ENCODE measurements at places on chromosomes 4 and X.

- no peak for DNase-seq
These were observed 28.8 kb downstream of the KDR start for GRCh38 chr4:55096619-55097018.

GRCh38 chr4:71609167-71609566 is 174.7 kb downstream of the GC start:
- no peak for DNase-seq

- DNase-seq = no peak
These were observed 75.6 kb downstream of the AFAP1 start for GRCh38 chr4:7863911-7864681.

DNA sequence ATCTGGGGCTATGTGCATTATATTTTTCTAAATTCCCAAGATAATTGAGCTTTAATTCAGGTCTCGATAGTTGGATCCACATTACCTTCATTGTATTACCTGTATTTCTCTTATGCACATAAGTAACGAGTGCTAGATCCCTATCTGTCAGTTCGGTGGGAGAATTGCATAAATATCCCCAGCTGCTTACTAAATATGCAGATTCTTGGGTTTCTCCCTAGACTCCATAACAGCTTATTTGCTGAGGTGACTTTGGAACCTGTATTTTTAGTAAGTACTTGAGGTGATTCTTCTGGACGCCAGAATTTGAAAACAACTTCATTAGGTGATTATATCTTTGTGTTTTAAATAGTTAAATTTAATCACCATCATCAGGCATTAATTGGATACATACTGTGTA is 15.0 kb downstream of the UGT8 start:
- DNase-seq = no peak

DNA sequence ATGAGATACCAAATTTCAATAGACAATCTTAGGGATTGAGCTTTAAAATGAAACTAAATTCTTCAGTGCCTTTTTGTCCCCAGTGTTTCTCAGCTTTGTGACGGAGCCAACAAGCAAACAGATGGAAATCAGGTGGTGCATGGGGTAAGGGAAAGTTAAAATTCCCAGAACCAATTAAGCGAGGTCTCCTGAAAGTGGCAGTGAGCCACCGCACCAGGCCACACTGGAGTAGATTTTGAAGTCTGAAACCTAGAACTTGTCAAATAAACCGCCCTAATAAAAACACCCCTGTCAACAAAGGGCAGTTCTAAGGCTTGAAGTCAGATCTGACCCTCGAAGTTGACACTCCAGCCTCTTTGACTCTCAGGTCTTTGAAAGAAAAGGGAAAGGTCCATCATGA is 40.6 kb upstream of the DYNLT3 start:
- DNase-seq = no peak

DNA sequence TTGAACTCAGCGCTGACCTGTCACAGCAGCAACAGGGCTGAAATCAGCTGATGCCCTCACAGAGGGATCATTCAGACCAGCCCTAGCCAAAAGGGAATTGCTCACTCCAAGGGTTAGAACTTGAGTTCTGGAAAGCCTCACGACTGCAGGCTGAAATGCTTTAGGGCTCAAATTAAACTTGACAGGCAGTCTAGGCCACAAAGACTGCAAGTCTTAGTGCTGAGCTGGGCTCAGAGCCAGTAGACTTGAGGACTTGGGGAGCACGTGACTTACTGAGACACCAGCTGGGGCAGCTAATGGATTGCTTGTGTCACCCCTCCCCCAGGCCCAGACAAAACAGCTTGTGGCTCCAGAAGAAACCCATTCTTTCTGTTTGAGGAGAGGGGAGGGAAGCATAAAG is 119.0 kb upstream of the SLC6A14 start:
- no peak for DNase-seq

DNA sequence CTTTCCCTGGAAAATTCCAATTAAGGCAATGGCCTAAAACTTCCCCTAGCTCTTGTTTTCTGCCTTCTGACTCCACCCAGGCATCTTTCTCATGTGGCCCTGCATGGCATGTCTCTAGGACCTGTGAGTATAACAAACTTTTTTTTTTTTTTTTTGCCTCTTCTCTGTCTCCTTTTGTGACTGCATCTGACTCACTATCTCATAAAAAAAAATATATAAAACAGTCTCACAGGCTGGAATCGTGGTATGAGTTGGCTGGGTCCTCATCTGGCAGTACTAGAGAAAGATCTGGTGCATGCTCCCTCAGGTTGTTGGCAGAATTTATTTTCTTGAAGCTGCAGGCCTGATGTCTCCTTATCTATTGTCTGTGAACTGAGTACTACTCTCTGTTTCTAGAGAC is 313.9 kb downstream of the TECRL start:
- DNase-seq = no peak

- no peak for DNase-seq
These were observed 85.8 kb upstream of the PRPS1 start for GRCh38 chrX:107542500-107542899.

- no peak for DNase-seq
These were observed 507 bp downstream of the MFAP3L start for GRCh38 chr4:170025523-170026252.

DNA sequence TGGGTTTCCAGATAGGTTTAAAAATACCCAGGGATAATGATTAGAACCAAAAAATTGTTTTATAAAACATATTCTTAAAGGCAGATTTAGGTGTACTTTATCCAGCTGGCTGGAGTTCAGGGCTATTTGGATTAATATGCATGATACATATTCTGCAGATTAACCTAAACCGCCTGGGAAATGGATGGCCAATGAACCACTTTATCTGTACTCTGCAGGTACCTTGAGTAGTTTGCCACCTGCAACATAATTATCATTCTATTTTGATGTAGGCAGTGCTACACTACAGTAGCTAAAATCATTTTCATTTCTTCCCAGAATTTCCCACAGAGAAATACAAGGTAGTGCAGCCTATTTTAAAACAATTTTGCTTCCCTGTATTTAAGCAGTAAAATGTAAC is 683.2 kb upstream of the GNPDA2 start:
- no peak for DNase-seq

DNA sequence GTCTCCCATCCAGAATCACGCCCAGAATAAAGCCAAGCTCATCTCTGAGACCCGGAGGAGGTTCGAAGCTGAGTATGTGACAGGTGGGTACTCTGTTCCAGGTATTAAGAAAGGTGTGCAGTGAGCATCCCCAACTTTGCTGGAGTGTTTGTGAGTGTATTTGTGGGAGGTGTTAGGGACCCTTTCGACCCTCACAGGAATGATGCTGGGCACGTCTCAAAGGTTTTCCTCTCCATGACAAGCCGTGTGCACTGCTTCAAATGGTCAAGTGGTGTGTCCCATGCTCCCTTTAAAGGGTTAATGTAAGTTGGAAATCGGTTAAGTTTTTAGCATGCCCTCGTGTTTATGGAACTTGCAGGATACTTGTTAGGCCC is 442 bp downstream of the MOSPD2 start:
- no peak for DNase-seq

- no peak for DNase-seq
These were observed 188.5 kb downstream of the APBB2 start for GRCh38 chr4:41025824-41026223.

- no peak for DNase-seq
These were observed 16.2 kb downstream of the BOD1L1 start for GRCh38 chr4:13611283-13611842.

DNA sequence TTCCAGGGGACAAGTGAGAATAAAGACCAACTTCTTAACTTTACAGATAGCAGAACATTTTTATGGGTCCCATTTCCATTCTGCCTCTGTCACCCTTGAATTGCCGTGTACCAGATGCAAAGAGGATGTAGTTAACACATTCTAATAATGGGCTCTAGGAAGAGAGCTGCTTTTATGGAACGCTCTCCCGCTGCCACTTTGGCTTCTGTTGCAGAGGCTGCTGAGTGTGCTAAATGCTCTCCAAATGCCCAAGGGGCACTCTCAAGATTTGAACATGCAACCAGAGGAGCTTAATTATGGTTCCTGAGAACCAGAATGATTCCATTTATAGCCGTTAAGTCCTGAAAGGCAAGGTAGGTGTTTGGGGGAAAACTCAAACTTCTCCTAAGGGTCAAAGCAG is 28.1 kb upstream of the GPC3 start:
- no peak for DNase-seq

- no peak for DNase-seq
These were observed 275.4 kb upstream of the PITX2 start for GRCh38 chr4:110898290-110898689.

- no peak for DNase-seq
These were observed 100.2 kb upstream of the C1QTNF7 start for GRCh38 chr4:15327311-15328298.

DNA sequence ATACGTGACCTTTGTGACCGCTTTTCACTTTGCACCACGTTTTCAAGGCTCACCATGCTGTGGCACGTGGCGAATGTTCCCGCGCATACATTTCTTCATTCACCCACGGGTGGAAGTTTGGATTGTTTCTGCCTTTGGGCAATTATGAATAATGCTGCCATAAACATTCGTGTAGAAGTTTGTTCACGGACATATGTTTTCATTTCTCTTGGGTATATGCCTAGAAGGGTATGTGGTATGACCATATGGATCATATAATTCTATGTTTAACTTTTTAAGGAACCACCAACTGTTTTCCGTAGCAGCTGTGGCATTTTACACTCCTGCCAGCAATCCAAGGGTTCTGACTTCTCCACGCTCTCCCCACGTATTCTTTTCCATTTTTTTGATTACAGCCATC is 60.9 kb upstream of the MXD4 start:
- no peak for DNase-seq

DNA sequence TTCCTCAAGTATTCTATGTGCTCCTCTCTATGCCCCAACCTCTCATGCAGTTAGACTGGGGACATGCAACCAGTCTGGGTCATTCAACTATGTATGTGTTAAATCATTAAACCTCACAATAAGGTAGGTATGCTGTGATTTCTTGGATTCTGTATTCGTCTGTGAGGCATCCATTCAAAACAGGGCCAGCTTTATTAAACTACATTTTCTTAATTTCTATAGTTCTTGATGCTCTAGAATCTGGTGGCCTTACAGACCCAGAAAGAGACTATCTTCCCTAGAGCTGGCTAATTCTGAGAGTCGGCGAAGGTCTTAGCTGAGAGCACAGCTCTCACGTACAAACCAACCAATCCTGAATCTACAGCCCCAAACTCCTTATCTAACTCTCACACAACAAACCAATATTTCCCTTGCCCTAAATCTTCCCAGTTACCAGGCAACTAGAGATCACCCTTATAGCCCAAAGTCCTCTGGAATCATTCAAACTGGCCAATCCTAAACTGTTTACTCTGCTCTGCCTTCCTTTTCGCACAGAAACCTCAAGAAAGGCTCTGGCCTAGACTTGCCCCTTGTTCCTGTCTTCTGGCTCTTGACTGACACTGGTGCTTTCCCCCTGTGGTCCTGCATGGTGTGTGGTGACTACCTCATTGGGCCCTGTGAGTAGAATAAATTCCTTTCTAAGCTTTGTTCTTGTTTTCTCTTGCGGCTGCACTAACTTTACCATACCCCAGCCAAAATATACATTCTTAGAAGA is 203.5 kb upstream of the TET2 start:
- DNase-seq = no peak

- DNase-seq = no peak
These were observed 5.6 kb upstream of the PCGF3 start for GRCh38 chr4:699816-700580.

- DNase-seq = no peak
These were observed 927.8 kb downstream of the STPG2 start for GRCh38 chr4:97215409-97215941.

GRCh38 chr4:140944572-140944971 is 188.4 kb upstream of the TBC1D9 start:
- no peak for DNase-seq

GRCh38 chr4:54320826-54321685 is 92.0 kb downstream of the PDGFRA start:
- DNase-seq = no peak

Measured in stimulated activated CD4-positive, alpha-beta T cell treated with anti-CD3 and anti-CD28 coated beads, Interleukin-15, amount 100 ng/mL, for 48 hours (primary cell).